Inflammatory macrophage treated with lipopolysaccharide for 1 hour (primary cell): ENCODE measurements at places on chromosomes 3 and 15.
A peak's percentile ranks its signal among the peaks of the same experiment; 100 is the strongest.

DNA sequence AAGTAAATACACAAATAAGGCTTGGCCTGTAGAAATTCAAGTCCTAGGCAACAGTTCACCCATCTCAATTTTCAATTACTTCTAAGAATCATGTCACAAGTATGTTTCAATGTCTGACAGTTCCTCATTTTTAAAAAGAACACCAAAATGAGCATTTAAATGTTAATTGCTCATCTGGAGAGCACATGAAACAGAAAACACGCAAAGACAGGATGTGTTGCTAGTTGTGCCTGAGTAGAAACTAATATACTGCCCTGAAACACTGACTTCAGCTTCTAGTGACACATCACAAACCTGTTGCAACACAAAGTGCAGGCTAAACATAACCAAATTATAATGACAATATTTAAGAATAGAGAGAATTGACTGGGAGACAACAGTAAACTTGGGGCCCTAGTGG is 167.3 kb upstream of the THBS1 start:
- DNase-seq: peak; percentile 56

- DNase-seq: no peak
These were observed 5.7 kb downstream of the ADAMTS17 start for GRCh38 chr15:100336061-100336460.

DNA sequence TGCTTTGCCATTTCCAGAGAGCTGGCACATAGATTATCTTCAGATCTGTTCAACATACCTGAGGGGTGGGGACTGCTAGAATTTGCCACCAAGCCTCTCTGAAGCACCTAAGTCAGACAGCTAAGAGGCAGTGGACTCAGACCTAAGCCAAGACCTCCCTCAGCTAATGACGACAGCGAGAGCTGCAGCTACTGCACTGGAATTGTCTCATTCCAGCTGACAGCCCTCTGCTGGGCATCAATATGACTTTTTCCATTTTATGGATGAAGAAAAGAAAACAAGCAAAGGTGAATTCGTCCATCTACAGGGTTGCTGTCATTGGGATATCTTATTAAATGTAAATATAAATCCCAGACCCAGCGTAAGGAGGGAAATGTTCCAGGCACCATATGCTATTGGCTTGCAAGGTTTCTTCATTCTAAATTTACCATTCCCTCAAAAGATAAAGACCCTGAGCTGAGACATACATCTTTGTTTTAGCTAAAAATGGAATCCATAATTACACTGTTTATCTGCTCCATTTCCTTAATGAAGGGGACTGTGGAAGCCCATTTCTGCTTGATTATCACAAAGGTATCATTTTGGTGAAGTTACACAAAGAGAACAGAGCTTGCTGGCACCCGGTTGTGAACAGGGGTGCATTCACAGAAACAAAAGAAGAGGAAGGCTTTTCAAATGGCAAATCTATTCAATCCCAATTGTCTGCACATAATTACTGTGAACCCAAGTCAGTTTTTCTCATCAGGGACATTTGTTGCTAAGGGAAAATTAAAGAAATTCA is 85.5 kb upstream of the LRTM1 start:
- no peak for DNase-seq

GRCh38 chr3:113783463-113783862 is 36.6 kb downstream of the ATP6V1A start:
- DNase-seq: peak; percentile 69

- no peak for DNase-seq
These were observed 302.3 kb upstream of the ICE2 start for GRCh38 chr15:60781211-60781713.

GRCh38 chr3:188948997-188949389 is 222.8 kb upstream of the TPRG1 start:
- DNase-seq: peak; percentile 99
